ENCODE measurements at places on chromosomes 11 and 22. TPM values are rescaled to one million over a fixed set of nuclear protein-coding genes. Genes with fewer than 3 reads are reported as not detected.

Gene TTC36
- not detected for total RNA-seq

Gene BDNF
- 0.17 TPM for total RNA-seq

Gene OR52H1
- not detected for total RNA-seq

Gene GRM5
- total RNA-seq: not detected

Gene PTGDR2
- 0.34 TPM for total RNA-seq

Gene TRIM51
- not detected for total RNA-seq

Gene LINC01488
- not detected for total RNA-seq

Gene KCNE3
- 0.29 TPM for total RNA-seq

Gene PNPLA3
- total RNA-seq: 11.6 TPM

Gene GPHA2
- total RNA-seq: not detected

Gene FAM180B
- total RNA-seq: 0.72 TPM

Gene OR51B5
- total RNA-seq: not detected

Gene CYB5R2
- total RNA-seq: 40.6 TPM
